ENCODE measurements at places on chromosomes 1 and 21.

GRCh38 chr1:201419256-201419655 is 2.3 kb downstream of the TNNI1 start:
- no peak for DNase-seq

GRCh38 chr1:25360596-25361581 is 22.8 kb downstream of the TMEM50A start:
- no peak for DNase-seq

DNA sequence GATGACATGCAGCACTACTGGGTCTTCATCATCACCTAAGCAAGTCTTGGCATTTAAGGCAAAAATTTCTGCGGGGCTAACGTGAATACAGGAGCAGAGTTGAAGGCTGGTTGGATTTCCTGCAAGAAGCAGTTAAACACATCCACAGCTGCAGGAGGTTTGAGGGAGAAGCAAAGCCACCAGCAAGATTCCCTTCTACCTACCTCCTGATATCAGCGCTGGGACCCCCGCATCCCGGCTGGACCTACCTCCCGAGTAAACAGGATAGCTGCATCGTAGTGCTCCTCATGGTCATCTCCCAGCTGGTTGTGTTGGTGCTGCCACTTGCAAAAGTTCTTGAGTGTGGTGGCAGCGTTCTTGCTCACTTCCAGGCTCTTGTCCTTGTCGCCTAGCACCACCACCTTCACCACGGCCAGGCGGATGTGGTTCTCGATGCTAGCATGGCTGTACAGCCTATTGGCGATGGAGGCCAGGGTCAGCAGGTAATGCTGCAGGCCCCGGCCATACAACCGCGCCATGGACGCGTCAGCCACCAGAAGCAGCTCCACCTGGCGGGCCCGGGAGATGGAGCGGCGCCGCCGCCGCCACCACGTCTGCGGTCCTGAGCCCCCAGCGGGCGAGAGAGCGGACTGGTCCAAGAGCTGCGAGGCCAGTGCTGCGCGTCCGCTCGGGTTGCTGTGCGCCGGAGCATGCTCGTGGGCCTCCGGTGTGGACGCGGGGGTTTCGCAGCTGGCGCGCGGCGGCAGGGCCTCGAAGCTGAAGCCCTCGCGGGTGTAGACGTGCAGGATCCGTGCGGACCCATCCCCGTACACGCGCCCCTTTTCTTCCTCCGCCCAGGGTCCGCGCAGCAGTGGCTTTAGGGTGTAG is 1.6 kb downstream of the ADAMTS5 start:
- peak; percentile 66 for DNase-seq

DNA sequence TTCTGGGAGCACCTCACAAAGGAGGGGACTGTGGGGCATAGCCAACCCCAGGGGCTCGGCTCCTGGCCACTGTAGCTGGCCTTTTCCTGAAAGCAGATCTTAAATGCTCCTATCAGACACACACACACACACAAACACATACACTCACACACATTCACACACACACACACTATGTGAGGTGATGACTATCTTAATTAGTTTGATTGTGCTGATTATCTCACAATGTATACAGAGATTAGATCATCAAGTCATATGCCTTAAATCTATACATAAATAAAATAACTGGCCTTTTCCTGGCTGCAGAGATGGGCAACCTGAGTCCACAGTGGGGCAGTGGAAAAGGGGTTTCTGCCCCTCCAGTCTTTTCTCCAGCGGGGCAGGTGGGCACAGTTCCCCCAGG is 27.1 kb downstream of the LGR6 start:
- no peak for DNase-seq

GRCh38 chr1:208910161-208910560 is 666.0 kb upstream of the PLXNA2 start:
- DNase-seq, result no peak

DNA sequence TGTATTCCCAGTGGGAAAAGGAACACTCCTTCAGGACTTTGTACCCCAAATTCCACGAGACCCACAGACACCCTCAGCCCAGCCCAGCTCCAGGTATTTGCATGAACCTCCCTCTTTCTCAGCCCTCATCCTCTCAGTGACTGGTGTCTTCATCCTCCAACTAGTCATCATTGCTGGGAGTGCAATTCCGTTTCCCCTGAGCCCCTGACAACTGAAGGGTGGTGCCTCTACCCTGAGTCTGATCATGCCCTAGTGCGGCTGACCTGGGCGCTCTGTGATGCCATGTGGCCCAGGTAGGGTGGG is 3.8 kb upstream of the ZNF692 start:
- DNase-seq, result no peak

DNA sequence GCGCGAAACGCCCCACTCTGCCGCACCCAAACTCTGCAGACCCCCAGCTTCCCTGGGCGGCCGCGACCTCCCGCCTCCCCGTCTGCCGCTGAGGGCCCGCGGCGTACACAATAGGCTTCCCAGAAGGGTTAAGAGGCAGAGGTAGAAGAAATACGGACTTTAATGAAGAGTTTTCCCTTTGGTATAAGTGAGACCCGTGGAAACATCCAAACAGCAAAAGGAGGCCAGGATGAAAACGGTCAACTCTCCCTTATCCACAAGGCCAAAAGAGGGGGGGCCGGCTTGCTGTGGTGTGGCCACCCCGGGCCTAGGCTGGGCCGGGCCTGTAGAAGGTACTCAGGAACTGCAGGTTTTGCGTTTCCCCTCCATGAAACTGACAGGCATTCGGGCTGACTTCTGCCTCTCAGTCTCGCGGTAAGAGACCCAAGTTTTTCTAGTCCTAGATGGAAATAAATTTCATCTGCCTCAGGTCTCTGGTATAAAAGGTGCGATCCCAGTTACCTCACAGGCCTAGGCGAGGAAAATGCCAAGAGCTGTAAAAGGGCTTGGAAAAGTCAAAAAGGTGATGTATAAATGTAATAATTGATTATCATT is 671 bp upstream of the PYGO2 start:
- peak; percentile 60 for DNase-seq

DNA sequence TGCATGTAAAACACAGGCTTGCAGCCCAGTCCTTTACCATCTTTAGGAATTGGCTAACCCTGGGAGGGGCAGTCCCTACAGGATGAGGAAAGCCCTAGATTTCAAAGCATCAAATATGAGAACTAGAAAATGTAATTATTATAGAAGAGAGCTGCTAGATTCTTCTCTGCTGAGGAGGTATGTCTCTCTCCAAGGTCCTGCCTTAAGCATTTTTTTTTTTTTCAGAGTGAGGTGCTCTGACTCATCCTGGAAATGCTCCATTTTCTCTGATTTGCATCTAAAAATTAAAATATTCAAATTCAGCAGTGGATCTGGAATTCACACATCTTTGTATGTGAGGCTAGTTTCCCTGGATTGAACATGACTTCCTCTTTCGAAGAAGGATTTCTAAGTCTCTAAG is 149.8 kb downstream of the ZNF648 start:
- no peak for DNase-seq

DNA sequence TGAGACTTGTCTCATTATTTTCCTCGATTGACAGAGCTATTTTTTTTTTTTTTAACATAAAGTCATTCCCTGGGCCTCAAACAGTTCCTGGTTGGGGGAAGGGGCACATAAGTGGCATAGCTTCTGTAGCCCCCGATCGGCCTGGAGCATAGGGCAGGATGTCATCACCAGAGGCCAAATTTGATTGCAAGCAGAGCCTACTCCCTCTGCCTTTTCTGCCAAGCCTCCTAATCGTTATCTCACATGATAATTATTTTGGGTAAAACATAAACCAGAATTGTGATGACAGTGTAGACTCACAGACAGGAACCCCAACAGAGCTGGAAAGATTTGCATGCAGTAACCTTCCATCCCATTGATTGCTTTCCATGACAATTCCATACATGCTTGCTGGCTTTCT is 404.8 kb downstream of the PCP4 start:
- DNase-seq, result no peak

DNA sequence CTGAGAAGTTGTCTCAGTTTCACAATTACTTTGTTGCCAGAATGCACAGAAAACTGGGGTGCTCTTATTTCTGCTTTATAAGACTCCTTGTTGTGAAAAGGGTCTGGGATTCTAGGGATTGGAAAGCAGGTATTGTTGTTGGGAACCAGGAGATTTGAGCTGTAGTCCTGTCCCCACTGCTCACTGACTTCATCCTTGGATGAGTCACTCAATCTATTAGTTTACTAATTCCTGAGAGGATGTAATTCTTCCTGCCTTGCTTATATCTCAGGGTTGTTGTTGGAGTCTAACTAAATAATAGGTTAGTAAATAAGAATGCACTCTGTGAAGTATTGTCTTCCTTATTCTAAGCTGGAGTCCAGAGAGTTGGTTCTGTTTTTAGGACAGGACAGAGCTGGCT is 172.5 kb upstream of the GALNT2 start:
- DNase-seq, result no peak

- no peak for DNase-seq
These were observed 44.8 kb downstream of the TMCC2 start for GRCh38 chr1:205272536-205272935.

DNA sequence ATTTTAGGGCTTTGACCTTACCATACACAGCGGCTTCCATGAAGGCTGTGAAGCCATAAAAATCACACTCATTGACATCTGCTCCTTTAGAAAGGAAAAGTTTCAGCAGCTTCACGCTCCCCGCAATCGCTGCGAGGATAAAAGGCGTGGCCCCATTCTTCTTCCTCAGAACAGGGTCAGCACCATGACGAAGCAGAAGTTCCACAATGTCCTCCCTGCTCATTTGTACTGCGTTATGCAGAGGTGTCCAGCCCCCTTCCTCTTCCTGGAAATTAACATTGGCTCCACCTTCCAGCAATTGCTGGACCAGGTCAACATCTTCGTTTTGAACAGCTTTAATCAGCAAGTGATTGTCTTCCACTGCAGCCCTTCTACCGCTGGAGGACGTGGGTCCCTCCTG is 2.7 kb downstream of the RNASEL start:
- no peak for DNase-seq

DNA sequence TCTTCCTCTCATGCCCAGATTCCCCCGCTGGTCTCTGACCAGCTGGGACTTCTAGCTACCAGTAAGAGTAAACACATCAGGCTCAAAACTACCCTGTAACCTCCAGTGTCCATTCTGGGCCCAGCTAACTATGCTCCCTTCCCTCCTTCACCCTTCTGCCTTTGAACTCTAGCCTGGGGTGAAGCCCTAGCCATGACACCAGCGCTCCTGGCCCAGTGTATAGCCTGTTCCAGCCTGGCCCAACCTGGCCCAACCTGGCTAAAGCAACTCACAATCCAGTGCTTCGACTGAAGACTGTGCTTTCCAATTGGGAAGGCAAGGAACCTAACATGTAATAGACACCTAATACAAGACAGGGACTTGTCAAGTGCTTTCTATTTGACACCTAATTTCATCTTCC is 27.6 kb downstream of the CSMD2 start:
- DNase-seq, result no peak

- DNase-seq, result no peak
These were observed 44.6 kb upstream of the TMEM125 start for GRCh38 chr1:43225168-43225567.

DNA sequence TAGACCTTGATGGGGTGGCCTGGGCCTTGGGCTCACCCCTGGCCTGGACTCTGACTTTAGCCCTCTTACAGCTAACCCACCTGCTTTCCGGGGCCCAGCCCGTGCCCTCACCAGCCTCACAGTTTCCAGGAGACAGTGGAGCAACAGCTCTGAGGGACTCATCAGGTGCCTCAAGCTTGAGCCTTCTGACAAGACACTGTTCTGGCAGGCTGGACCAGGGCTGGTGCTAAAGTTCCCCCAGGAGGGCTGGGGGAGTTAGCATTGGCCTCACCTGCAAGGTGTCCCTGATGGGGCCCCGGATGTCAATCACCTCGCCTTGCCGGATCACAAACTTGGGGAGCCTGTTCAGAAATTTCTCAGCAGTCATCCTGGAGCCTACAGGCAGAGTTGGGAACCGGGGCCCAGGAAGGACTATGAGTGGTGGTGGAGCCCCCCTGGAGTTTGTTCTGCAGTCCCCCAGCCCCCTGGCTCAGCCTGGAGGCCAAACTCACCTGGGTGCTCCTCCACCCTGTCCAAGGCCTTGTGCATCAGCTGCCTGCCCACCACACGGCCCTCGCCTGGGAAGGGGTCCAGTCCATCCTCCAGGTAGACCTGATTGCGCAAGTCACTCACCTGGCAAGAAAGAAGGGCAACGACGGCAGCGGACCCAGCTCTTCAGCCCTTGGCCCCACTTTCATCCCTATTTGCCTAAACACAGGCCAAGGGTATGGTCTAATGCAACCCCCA is 4.1 kb downstream of the SH3BGRL3 start:
- DNase-seq, result no peak

GRCh38 chr1:60695716-60696171 is 386.6 kb upstream of the NFIA start:
- DNase-seq, result no peak

DNA sequence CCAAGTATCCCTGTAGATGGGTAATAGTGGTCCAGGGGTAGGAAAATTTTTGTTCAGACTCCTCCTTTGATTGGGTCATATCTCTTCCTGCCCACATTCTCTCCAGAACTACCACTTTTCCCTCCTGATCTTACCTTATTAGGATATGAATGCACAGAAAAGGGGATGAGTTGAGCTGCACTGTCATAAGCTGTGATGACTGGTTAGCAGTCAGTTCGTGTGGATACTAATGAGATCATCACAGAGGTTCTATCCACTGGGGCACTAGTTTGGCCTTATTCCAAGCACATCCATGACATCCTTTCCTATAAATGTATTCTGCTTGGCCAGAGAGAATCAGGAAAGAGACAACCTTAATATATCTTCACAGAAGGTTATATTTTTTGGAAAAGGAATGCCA is 22.1 kb upstream of the TBX15 start:
- DNase-seq, result no peak

GRCh38 chr1:907611-908451 is 15.9 kb upstream of the SAMD11 start:
- DNase-seq, result peak; percentile 56

- no peak for DNase-seq
These were observed 116.2 kb downstream of the DISP1 start for GRCh38 chr1:222931023-222931422.

GRCh38 chr1:197510691-197511378 is 242.8 kb downstream of the CRB1 start:
- DNase-seq, result no peak

DNA sequence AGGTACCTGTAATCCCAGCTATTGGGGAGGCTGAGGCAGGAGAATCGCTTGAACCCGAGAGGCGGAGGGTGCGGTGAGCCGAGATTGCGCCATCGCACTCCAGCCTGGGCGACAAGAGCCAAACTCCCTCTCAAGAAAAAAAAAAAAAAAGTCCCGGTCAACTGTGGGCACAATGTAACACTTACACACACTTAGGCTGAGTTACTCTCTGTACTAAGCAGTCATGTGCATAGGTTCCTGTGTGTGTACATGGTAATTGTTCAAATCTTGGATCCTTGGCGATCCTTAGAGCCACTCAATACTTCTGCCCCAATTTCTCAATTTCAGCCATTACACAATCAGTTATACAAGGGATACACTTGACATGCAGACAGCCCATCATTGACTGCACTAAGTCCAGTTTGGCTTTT is 11.6 kb downstream of the SDCCAG8 start:
- DNase-seq, result no peak

- DNase-seq, result no peak
These were observed 150.6 kb upstream of the ZC3H12A start for GRCh38 chr1:37323486-37324377.

Data from sciatic nerve (tissue), 2 donors.